ENCODE measurements at places on chromosomes 3 and 15.

DNA sequence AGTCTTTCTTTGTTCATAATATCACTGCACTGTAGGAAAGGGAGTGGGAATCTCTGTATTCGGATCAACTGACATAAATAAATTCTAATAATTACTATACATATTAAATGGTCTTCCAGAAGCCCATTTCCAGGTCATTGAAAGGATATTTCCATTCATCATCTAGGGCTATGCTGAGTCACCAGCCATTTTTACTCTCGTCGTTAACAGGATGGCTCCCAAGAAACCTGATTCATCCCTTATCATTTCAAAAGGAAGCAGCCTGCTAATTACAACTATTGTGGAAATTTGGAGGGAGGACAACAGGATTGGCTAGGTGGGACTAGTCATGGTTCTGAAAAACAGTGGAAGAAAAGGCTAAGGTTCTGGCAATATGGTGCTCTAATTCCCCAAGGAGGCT lies 13.6 kb downstream of the GMNC start:
- DNase-seq: no peak

GRCh38 chr15:88031461-88031860 lies 225.1 kb downstream of the NTRK3 start:
- no peak for DNase-seq

- no peak for DNase-seq
Observed at GRCh38 chr3:11371747-11372146, 99.5 kb downstream of the ATG7 start.

DNA sequence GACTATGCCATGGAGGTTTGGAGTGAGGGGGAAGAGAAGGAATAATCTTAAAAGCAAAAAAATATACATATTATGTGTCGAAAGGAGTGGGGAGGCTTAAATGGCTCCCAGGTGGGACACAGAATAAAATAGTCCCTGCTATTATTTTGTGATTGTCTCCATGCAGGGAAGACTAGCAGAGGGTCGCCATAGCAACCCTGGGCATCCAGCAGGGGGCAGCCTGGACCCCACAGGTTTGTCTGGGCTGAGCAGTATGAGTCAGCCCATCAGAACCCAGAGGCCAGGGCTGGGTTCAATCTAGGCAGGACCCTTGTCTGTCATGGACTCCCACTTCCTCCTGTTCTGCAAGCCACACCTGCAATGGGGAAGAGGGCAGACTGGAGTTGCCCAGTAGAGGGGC lies 17.6 kb upstream of the LINGO1 start:
- DNase-seq: no peak

GRCh38 chr3:37223141-37223558 lies 48.8 kb upstream of the LRRFIP2 start:
- no peak for DNase-seq

DNA sequence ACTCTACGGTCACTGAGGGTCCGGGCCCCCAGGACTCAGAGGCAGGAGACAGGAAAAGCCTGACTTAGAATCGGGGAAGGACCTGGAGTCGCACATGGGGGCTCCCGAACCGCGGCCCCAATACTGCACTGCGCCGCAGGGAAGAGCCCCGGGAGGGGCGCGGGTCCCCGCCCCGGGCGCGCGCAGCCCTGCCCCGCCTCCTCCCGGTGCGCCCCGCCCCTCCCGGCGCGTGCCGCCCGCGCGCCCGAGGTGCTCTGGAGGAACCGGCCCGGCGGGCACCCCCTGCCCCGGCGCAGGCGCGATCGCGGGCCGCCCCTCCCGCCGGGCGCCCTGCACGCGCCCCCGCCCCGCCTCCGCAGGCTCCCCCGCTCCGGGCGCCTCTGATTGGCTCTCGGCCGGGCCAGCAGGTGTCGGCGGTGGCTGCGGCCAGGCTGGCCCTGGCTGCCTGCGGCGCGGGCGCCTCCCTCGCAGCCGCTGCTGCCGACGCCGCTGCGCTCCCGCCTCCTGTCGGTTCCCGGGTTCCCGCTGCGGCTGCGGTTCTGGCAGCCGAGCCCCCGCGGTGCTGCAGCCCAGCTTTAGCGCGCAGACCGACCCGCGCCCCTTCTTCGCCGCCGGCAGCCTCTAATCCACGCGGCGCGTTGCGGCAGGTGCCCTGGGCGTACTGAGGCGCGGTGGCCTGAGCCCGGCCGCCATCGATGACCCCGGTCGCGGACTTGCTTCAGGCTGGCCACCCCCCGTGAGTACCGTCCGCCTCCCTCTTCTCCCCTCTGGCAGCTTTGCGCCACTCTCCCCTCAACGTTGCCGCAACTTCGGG lies at the start of gene MYRIP:
TSS of gene MYRIP (plus strand) at position 429 of the 814 bp plus-strand sequence. CDS start 91,208 bp downstream, outside the sequence.
- no peak for DNase-seq

- DNase-seq: no peak
Observed at GRCh38 chr15:90820481-90820880, 47.9 kb upstream of the FURIN start.

GRCh38 chr3:172415323-172415722 lies 32.9 kb downstream of the GHSR start:
- no peak for DNase-seq

GRCh38 chr3:46059432-46059831 lies 32.1 kb upstream of the XCR1 start:
- no peak for DNase-seq

GRCh38 chr3:63559884-63560283 lies 92.6 kb upstream of the SNTN start:
- DNase-seq: no peak

DNA sequence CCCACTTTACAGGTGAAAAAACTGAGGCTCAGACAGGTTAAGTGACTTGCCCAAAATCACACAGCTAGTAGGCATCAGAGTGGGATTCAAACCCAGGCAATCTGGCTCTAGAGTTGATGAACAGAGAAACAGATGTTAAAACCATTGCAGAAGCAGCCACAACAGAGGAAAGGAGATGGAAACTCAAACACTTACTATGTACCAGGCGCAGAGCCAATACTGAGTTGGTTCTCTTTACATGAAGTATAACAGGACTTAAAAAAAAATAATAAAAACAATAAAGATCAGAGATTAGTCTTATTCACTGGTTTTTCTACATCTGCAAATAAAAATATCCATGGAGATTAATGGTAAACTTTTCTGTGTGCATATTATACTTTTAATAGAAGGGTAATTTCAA lies 84.9 kb upstream of the SPATA12 start:
- DNase-seq: no peak

- DNase-seq: no peak
Observed at GRCh38 chr15:39837454-39837853, 54.8 kb upstream of the FSIP1 start.

DNA sequence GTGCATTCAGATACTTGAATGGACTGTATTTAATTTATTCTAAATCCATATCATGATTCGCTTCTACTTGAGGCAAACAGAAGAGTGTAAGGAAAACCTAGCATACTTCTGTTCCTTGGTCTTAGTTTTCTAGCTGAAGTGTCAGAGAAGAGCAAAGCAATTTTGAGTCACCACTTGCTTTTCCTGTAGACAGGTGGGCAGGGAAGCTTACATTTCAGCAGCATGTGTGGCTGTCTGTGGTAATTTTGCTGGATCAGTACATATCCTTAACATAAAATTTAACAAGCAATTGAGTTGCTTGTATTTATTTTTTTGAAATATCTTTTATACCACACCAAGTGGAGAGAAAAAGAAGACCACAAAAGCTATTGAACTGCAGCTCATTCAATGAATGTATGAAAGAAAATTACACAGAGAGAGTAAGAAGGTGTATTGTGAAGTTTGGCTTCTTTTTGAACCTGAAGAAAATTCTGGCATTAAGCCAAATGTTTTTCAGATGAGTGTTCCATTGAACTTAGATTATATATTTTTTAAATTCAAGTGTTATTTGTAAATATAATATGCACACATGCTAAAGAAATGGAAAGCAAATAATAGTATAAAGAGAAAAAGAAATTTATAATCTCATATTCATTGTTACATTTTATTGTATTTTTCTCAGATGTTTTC lies 747.6 kb downstream of the NAALADL2 start:
- DNase-seq: no peak

DNA sequence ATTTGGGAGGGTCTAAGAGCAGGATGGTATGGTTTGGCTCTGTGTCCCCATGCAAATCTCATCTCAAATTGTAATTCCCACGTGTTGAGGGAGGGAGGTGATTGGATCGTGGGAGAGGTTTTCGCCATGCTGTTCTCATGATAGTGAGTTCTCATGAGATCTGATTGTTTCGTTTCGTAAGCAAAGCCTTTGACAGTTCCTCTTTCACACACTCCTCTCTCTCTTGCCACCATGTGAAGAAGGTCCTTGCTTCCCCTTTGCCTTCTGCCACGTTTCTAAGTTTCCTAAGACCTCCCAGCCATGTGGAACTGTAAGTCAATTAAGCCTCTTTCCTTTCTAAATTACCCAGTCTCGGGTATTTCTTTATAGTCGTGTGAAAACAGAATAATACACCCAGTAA lies 553.7 kb downstream of the TAFA4 start:
- no peak for DNase-seq

DNA sequence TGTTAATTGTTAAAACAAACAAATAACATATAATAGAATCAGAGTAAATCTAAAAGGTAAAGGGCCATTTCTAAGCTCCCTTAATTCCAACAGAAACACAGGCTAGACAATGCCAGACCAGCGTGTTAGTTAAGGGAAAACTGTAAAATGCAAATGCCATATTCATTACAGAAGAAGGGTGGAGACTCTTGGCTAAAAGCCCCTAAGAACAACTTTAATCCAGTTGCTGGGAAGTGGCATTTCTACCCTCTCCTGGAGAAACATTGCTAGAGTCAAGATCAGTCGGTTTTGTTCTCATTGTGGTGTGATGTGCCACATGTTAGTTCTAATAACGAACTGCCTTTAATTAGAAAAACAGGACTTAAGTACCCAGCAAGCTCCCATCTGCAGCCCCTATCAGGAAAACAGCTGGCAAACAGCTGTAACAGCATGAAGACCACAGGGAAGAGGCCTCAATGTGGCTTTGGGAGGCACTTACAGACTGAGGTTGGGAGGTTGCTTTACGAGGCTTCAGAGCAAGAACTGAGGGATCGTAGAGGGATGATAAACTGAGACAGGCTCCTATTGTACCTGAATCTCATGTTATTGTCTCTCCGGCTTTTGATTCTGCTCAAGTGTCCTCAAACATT lies 1134.8 kb downstream of the ROBO1 start:
- no peak for DNase-seq

DNA sequence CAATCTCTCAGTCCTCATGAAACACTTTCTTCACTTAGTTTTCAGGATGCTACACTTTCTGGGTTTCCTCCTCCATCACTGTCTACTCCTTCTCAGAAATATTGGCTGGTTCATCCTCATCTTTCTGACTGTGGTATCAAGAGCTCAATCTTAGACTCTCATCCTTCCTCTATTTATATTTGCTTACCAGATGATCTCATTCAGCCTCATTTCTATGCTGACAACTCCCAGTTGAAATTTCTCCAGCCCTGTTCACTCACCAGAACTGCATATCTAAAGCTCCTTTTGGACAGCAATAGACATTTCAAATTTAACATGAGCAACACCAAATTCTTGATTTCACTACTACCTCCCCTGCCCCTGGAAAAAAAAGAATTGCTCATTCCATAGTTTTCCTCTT lies 48.0 kb upstream of the FBN1 start:
- no peak for DNase-seq

GRCh38 chr3:105177576-105177975 lies 189.1 kb upstream of the ALCAM start:
- no peak for DNase-seq

All from activated naive CD4-positive, alpha-beta T cell treated with anti-CD3 and anti-CD28 coated beads, Interleukin-2, amount 50 U/mL, for 72 hours (primary cell).